ENCODE measurements at places on chromosomes 16 and 17.

GRCh38 chr16:4261557-4262172, 11.2 kb downstream of the TFAP4 start:
- DNase-seq, result peak; percentile 27

- no peak for DNase-seq
Observed at GRCh38 chr16:76441876-76442275, 164.7 kb downstream of the CNTNAP4 start.

DNA sequence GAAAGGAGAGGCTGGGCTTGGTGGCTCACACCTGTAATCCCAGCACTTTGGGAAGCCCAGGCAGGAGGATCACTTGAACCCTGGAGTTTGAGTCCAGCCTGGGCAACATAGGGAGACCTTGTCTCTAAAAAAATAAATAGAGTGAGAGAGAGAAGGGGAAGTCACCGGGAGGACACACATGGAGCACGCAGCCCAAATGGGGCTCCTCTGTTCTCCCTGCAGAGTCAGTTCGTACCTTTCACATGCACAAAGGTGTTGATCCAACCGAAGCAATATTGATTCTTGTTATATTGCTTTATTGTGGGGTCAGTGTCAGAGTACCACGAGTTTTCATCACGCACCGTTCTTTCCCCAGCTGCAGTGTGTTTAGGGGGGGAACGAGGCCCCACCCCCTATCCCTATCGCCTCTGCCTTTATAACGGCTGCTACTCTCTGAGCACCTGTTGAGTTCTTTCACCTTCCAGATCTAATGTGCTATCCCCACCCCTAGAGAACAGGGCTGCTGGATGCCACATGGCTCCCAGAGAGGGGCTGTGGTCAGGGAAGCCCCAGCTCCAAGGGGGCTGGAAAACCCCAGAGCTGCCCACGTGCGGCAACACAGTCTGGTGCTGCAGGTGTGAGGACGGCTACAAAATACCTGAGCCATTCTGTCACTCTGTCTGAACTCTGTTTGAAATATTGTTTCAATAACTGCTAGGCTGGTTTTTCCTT, 1.0 kb upstream of the TMEM235 start:
- no peak for DNase-seq

GRCh38 chr17:8957721-8958120, 7.8 kb downstream of the PIK3R5 start:
- no peak for DNase-seq

GRCh38 chr17:32481193-32481592, 5.6 kb upstream of the CDK5R1 start:
- no peak for DNase-seq

DNA sequence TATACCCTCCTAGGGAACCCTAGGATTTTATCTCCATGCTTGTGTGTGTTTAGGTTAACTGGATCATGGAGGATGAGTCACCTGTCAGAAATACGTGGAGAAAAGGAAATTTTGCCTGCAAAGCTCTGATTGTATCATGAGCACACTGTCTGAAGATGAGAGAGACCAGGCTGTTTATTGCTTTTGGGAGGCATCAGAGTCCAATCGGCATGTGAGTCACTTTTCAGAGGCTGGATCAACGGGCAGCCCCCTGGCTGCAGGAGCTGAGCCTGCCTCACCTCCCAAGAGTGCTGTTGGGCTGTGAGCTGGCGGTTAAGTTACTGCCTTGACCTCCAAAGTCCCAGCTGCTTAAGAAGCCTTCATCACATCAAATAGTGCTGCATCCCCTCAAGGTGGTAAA, 41.5 kb upstream of the MED9 start:
- peak; percentile 58 for DNase-seq

DNA sequence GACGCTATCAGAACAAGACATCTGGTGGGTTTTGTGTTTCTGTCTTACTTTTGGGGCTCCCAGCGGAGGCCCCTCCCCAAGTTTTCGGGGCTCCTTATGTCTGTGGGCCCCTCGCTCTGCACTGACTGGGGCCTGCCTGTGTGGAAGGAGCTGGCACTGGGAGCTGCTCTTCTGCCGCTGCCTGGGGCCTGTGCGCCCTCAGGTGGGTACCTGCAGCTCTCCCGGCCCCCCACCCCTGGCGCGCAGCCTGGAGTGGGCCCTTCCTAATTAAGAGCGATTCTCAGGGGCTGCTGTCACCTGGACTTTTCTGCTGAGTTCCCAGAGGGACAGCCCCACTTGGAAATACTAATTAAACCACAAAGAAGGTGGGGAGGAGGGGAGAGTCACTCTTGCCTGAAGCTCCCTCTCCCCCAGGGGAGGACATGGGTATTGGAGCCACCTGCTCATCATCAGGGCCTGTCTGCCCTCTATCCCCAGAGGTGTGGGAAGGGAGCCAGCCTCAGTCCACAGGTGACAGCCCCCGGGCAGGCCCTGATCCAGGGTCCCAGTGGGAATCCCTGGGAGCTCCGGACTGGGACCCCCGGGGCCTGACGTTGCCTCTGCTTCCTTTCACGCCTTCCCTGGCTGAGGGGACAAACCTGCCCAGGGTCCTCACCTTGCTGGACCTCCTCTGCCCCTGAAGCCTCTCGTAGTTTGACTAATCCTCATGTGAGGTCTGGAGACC, 36.5 kb downstream of the GSE1 start:
- DNase-seq, result no peak

- peak; percentile 76 for DNase-seq
Observed at GRCh38 chr16:87956365-87957231, 5.4 kb downstream of the BANP start.

GRCh38 chr16:56423584-56424403, 1.6 kb downstream of the AMFR start:
- no peak for DNase-seq

GRCh38 chr17:9537177-9537776, 38.3 kb downstream of the STX8 start:
- DNase-seq, result no peak

DNA sequence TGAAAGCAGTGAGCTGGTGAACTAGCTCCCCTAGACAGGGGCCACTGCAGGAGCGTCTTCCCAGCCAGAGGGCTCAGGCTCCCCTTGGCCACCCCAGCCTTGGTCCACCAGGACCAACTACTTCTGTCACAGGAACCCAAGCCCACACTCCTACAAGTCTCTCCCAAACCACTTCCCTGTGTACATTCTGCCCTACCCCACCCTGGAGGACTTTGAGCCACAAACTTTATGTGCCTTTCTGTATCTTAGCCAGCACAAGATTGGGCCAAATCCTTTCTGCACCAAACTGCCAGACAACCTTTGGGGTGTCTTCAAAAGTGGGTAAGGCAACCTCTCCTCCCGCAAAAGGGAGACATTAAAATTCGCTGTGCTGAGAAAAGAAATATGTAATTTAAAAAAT, 31.6 kb downstream of the EFCAB5 start:
- DNase-seq, result no peak
